ENCODE measurements at places on chromosomes 7 and 10.

DNA sequence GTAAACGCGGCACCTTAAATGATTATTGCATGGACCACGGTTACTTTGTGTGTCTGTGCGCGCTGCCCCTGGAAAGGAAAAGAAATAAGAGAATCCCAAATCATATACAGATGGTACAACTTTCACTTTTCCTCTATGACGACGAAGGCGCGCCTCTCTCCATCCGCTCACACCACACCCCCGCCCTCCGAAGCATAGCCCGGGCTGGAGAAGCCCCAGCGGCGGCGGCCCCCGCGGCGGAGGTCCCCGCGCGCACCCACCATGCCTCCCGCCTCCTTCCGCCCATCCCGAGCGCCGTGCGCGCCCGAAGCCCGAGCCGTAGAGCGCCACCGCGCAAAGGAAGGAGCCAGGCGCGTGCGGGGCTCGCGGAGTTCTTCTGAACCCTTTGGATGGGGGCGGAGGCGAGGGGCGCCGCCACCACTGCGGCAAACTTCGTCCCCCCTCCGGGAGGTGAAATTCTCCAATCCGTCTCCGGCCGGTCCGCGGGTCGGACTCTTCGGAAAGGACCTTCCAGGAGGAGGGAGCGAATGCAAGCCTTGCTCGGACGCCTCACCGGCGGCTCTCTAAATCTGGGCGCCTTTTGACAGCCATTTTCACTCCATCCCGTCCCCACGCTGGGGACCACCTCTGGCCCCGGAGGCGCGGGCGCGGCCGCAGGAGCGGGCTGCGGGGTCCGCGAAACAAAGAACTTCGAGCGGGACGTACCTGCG is 588 bp downstream of the GLI3 start:
- no peak for DNase-seq

DNA sequence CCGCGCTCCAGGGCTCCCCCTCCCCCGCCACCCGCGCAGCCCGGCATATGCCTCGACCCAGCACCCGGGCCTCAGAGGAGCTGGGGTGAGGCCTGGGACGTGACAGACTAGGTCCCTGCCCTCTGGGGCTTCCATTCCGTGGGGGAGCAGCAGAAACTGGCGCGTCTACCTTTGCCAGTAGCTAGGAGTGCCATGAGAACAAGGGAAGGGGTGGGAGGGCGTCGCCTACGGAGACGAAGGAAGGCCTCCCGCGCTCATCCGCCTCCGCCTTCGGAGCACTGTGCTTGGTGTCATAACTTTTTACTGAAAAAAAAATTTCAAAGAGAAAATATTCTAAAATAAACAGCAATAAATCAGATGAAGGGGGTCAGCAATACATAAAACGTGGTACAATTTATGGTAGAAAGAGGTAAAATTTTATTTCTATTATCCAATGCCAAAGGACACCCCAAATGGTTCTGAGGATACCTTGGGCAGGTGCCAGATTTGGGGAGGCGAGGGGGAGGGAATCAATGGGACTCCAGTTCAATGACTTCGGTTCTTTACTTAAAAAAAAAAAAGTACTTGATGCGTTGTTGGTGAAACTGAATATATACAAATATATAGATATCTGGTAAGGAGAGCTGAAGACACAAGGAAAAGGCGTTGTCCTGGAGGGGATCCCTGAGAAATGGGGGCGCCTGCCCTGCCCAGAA is 35.1 kb upstream of the GRID1 start:
- no peak for DNase-seq

- no peak for DNase-seq
Measured at GRCh38 chr10:11755512-11756263, 13.5 kb downstream of the ECHDC3 start.

- no peak for DNase-seq
Measured at GRCh38 chr7:66140924-66141323, 26.3 kb downstream of the CRCP start.

DNA sequence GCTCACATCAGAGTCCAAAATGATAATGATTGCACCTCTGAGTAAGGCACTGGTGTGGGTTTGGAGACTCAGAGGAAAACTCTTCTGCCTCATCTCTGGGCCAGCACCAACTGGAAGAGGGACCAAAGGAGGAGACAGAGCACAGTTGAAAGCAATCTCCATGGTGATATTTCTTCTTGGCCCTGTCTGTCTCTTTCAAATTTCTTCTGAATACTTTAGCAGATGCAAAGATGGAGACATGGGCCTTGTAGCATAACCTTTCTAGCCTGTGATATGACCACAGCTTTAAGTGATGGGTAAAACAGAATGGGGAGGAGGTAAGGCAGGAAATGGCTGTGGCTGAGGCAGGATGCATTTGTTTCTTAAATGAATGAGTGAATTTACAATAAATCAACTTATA is 12.2 kb upstream of the GIMAP7 start:
- DNase-seq: no peak

GRCh38 chr7:22202141-22202540 is 154.8 kb downstream of the RAPGEF5 start:
- no peak for DNase-seq

DNA sequence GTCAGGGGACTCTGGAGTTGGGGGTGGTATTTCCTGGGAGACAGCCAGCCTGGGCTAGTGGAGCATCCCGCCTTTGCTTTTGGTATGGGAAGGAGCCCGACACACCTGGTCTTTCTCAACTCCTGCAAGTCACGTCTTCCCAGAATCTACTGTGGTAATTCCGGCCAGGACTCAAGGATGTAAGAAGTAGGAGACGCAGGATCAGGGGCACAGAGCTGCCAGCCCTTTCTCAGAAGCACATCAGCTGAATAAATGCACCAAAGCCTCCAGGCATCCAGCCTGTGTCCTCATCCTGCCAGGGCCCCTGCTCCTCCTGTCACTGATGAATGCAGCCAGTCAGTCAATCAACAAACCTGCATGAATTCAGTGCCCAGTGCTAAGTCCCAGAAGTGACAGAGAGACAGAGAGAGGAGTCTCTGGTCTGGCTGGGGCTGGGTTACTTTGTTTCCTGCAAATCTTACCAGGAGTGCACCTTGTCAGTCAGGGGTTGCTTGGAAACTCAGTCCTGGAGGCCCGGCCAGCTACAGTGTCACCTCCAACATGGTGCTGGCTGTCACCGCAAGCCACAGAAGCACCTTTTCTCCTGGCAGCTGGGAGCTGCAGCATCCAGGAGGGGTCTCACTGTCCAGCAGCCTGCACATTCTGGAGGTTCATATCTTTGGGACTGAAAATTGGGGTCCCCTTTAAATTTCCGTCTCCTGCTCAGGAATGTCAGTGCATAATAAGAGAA is 101.8 kb downstream of the PTPRE start:
- no peak for DNase-seq

DNA sequence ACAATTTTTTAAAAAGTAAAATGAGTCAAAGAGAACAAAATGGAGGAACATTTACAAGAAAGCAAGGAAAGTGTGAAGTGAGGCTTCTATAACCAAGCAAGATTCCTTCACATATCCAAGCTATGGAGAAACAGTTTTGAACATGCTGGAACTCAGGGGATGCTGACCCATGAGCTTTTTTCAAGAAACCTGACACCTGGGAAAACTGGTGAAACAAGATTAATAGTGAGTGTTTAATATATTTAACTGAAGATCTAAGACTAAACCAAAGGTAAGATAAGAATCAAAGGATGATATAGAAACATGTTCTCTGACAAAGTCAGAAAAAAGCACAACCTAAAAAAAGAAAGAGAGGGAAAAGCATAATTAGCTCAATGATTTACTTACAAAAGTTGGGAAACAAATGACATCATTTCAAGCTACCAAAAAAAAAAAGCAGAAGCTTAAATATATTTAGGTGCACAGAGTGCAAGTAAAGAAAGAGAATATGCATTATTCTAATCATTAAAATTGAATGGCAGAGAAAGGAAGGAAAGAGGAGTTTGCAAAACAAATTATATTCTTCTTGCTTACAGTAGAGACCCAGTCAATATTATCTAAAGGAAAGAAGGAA is 24.9 kb downstream of the C7orf25 start:
- DNase-seq: no peak

GRCh38 chr7:8906396-8907075 is 473.1 kb downstream of the NXPH1 start:
- no peak for DNase-seq

GRCh38 chr10:3783682-3784432 is 1.2 kb downstream of the KLF6 start:
- DNase-seq: no peak

DNA sequence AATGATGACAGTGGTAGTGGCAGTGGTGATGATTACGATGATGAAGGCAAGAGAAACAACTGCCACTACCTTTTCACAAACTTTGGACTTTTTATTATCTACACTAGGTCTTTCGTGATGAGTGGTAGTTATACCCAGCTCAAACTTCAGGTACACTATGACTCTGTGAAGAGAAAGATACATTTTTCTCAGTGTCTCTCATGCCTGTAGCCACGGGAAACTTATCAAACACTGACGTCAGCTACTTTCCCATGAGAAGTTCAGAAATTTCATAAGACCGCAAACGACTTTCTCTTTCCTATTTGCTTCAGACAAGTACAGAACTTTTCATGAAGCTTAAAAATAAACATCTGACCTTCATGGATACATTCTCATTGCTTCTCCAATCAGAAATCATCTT is 57.0 kb downstream of the CALD1 start:
- no peak for DNase-seq

GRCh38 chr10:239109-239508 is 103.9 kb downstream of the ZMYND11 start:
- no peak for DNase-seq

DNA sequence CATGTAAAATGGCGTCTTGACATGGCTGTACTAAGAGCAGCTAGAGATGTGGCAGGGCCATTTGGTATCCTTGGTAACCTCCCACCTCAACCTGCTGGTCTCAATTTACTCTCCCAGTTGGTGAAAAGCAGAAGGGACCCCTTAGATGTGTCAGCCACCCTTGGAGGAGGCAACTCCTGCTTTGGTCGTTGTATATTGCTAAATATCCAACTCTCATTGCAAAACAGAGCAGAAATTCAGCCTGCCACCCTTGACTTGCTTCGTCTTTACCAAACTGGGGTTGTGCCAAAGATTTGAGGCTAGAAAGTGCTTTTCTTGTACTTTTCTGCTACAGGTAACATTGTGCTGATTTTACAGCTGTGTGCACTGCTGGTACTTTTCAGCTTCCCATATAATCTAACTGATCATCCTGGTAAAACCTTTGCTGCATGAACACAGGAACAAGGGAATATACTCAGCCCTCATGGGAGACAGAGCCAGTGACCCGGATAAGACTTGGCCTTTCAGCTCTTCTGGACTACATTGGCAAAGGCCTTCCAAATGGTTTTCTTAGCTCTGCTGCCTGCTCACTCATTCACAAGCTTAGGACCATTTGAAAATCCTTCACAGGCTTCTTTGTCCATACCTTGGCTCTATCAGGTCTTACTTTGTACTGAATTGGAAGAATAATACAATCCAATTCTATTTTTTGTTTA is 2.2 kb upstream of the VSTM4 start:
- DNase-seq: no peak

- no peak for DNase-seq
Measured at GRCh38 chr10:117175215-117175900, 21.9 kb upstream of the KCNK18 start.

- DNase-seq: no peak
Measured at GRCh38 chr10:128751284-128751683, 625.1 kb upstream of the MKI67 start.

GRCh38 chr10:33066558-33067236 is 108.7 kb upstream of the ITGB1 start:
- no peak for DNase-seq

- no peak for DNase-seq
Measured at GRCh38 chr7:75599244-75599781, 107.2 kb downstream of the SPDYE5 start.

GRCh38 chr10:96532523-96532922 is 18.8 kb upstream of the TLL2 start:
- no peak for DNase-seq

- DNase-seq: no peak
Measured at GRCh38 chr10:80520661-80521470, 16.8 kb upstream of the SH2D4B start.

DNA sequence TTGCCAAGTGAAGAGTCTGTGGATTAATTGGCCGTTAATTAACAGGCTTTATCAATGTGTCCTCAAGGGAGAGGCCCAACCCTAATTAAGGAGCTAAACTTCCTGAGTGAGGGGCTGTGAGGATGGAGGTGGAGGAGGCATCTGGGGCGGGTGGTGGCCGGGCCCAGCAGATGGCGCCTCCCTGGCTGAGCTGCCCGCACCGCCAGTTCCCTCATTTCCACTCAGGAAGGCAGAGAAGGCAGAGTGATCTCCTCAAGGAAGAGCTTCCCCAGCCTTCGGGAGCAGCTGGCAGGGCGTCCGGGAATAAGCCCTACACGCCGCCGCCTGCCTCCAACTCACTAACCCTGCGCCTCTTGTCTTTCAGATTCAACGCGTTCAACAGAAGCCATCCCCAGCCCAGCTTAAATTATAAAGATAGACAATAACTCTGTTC is 112.2 kb downstream of the CYTH3 start:
- no peak for DNase-seq

DNA sequence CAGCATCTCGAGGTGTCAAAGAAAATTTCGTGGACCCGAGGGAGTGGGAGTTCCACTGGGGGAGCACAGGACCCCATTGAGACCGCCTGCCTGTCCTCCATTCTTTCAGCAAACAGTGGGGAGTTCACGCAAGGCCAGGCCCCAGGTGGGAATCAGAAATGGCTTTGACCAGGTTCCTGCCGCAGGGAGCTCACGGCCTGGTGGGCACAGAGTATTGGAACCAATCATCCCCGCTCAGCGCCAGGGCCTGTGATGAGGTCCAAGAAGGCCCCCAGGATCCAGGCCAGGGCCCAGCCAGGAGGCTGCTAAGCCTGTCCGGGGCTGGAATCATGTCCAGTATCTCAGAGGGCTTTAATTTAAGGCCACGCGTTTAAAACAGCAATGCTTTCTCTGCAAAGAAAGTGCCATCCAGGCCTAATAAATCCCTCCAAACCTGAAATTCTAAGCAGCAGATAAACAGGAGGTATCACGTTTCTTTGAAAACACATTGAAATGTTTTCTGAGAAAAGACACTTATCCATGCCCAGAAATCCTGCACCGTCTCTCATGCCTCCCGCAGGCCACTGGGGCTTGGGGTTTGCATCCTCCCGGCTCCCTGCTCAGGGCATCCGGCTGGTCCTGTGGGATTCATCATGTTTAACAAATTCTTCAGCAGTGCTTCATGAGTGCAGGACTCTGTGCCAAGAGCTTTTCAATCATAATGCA is 125.7 kb downstream of the OAT start:
- no peak for DNase-seq

DNA sequence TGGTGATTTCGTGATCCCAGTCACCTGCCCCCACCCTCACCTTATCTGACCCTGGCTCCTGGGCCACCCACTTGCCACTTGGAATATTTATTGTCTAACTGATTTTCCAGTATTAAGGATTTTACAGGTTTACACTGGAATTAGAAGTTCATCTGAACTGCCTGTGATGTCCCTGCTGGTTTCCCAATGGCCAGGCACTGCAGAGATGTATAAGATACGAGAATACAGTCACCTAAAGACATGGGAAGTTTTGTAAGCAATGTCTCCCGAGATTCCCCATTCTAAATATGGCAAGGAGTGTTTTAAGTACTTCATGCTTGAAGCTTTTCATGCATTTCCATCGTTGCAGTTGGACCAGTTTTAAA is 592.7 kb downstream of the SDK1 start:
- DNase-seq: no peak

GRCh38 chr10:101031796-101032636 is 982 bp downstream of the SFXN3 start:
- peak; percentile 60 for DNase-seq

- DNase-seq: no peak
Measured at GRCh38 chr10:1557081-1557480, 180.2 kb downstream of the ADARB2 start.

- no peak for DNase-seq
Measured at GRCh38 chr10:30227481-30227880, 121.6 kb downstream of the MTPAP start.

All from activated T-cell treated with anti-CD3 and anti-CD28 coated beads for 24 hours (primary cell).